ENCODE measurements at places on chromosomes 2 and 18.

DNA sequence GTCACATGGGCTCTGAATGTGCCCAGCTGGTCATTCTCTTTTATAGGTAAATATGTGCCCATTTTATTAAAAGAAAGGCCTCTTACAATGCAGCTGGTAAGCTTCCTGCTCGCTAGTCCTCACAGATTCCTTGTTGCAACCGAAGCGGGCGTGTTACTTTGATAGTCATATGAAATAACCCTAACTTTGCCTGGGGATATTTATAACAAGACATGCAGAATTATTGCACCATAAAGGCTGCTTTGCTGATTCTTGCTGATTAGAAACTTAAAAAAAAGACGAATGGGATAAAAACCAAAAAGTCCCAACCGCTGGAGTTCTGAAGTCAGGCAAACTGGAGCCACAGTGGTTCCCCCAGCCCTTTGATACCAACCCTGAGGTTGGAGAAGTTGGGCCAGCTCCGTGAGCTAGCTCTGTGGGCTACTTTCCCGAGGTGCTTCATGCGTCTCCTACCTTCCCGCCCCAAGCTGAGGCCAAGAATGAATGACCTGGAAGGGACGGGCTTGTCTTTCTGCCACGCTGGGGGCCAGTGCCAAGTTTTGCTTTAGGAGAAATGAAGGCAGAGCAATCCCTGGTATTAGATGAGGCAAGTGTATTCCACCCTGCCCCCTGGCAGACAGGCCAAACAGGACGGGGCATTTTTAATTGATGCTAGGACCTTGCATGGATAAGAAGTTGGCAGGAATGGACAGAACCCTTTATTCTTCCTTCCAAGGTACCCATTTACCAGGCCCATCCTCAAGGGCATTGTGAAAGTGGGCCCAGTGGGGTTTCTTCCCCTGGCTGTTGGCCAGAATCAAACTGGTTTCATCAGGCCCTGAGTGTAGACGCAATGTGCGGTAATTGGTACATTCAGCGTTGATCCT, 140.4 kb downstream of the KCTD1 start:
- no peak for DNase-seq

- DNase-seq: no peak
These were observed 667.2 kb downstream of the ZEB2 start for GRCh38 chr2:143852759-143853158.

DNA sequence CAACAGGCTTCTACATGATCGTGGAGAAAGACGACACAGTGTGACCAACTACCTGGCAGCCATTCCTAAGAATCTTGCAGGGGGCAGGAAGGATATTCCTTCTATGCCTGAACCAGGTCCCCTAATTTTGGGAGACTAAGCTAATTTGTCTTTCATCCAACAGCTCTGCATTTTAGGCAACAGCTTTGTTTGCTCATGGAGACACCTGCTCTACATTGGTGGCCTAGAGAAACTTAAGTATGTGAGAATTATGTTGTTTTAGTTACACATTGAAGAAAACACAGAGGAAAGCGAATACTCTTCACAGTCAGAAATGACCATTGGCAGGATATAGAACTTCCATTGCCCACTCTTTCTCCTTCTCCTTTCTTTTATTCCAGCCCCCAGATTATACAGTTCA, 75.2 kb downstream of the ASXL3 start:
- no peak for DNase-seq

DNA sequence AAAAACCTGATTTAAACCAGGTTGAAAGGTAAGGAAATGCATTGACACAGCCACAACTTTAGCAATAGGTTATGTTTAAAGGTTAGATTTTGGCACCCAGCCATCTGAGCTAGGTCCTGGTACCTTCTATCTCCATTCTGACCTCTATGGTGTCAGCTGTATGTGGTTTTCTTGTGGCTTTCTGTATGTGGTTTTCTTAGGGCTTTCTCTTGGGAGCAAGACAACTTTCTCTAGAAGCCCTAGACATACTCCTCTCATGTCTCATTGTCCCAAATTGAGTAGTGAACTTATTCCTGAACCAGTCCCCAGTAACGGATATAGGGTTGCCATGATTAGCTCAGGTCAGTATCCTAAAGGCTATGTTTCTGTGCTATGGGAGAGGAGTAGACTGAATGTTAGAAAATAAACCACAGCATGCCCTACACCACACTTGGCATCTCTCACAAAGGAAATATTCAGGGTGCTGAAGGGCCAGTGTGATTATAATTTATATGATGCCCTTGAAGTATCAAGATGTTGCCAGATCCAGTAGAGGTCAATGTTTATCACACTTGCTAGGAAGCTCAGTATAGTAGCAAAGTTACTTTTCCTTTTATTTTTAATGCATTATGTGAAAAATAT, 176.1 kb downstream of the CAPN13 start:
- DNase-seq: no peak

GRCh38 chr18:33781429-33781828, 203.4 kb downstream of the ASXL3 start:
- DNase-seq: no peak

DNA sequence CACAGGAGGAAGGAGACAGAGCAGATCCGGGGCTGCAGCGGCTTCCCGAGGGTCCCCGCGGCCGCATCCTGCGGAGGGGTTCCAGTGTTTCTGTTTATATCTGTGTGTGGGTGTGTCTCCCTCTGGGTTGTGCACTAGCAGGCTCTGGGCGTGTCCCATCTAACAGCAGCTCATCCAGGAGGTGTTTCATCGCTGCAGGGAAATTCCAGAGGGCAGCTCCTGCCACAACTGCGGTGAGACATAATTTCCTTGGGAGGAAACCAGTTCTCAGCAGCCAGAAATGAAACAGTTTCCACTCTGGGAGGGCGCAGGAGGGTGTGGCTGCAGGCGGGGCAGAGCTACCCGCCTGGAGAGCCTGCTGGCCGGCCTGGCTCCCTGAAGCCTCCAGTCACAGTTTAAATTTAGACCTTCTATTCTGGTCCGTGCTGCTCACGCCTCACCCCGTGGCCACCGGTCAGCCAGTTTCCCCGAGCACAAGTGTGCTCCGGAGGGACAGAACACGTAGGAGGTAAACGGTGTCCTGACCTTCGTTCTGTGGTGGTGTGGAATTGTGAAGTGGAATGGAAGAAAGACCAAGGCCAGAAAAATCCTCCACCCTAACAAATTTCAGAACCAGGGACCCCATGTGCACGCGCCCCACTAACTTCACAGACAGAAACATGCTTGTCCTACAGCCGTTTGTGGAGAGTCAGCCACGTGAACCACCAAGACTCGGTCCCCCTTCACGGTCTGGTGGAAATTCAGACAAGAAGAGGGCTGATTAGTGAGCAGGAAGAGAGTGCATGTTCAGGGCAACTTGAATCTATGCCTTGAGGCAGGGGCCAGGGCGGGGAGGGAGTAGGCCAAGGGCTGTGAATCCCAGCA, 50.2 kb downstream of the TEX44 start:
- DNase-seq: peak; percentile 22

DNA sequence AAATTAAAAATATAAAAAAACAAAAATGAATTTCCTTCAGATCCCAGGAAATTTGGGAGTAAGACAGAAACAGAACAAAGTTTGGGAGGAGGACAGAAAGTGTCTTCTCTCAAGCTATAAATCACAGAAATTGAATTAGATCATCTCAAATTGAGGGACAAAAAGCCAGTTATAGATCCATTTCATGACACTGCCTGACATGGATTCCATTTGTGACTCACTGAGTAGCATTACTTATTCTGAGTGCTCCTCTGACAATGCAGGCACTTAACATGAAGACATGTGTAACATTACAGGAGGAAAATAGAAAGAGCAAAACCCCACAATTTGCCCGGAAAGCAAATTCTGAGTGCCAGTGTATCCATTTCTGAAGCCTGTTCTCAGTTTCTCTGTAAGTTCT, 63.9 kb upstream of the CREB1 start:
- no peak for DNase-seq

DNA sequence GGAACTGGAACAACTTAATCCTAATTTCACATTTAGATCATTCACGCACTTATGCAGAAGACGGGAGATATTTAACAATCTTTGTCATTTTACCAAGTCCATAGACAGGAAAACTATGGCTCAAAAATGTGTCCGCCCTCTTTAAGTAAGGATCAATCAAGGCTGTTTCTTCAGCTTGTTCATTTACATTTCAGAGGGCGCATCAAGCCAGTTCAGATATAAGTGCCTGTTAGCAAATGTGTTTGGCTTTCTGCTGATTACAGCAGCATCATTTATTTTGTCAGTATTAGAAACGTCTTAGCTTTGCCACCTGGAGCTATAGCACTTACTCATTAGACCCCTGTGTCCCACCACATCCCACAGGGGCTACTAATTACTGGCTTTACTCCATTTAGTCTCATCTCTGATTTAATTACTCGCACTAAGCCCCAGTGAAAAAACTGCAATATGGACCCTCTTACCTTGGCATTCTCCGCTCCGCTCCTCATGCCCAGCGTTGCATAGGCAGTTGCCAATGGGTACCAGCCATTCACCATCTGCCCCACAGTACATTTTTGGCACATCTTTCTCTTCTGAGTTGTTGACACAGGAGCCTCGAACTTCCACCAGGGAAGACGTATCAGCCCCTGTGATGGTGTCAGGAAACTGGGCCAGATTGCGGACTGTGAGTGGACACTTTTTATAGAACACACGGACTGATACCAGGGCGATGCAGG, 8.7 kb downstream of the EPHA4 start:
- DNase-seq: no peak

- no peak for DNase-seq
These were observed 254.4 kb downstream of the ERBB4 start for GRCh38 chr2:212284166-212284565.

DNA sequence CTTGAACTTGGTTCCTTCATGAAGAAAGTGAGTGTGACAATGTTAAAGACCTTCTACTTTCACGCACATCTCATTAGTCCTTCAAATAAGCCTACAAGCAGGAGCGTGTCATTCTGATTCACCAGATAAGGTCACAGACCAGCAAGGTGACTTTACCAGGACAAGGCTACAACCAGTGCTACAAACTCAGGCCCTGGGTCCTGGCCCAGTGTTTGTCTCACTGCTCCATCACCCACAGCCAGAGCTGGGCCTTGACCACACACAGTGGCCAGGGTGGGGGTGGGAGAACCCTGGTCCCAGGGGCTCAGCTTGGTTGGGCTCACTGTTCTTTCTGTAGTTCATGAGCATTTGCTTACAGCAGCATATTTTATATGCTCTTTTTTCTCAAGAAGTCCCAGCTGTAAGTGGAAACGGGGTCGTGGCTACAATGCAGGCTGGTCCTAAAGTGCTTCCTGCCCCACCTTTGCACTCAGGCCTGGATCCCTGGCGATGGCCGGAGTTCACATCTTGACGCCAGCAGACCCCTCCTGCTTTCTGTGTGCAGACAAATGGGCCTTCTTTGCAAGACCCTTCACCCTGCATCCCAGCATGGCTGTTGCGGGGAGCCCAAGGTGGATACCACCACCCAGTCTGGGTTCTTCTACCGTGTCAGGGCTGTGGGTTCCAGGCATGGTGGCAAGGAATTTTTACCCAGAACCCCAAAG, 153.6 kb upstream of the EPAS1 start:
- DNase-seq: no peak

DNA sequence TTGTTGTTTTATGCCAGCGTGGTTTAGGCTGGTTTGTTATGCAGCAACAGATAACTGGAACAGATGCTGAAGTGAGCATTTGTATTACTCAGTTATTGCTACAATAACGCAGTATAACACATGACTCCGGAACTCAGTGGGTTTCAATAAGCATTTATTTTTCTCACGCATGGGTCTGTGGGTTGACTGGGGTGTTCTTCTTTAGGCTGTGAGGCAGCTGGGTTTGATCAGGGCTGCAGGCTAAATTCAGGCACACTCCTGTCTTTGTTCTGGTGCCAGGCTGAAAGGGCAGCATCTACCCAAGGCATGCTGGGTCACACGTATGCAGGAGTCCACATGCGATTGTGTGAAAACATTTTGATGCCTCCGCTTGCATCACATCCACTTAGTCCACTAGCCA, 3.8 kb upstream of the SLC1A4 start:
- no peak for DNase-seq

DNA sequence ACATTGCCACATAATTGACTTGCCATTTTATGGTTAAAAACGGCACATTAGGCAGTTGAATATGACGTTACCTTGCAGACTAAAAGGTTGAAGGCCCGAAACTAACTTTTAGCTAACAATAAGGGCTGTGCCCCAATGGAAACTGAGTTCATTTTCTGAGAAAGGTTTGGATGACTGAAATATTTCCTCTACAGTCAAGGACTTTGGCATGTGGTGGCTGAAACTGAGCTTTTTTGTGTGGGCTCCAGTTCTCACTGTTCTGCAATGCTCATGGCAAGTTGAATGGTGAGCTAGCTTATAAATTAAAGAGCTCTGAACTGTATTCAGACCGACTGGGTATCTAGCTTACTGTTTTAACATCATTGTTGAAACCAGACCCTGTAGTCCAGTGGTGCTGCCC, 23.8 kb upstream of the TXNDC2 start:
- no peak for DNase-seq

DNA sequence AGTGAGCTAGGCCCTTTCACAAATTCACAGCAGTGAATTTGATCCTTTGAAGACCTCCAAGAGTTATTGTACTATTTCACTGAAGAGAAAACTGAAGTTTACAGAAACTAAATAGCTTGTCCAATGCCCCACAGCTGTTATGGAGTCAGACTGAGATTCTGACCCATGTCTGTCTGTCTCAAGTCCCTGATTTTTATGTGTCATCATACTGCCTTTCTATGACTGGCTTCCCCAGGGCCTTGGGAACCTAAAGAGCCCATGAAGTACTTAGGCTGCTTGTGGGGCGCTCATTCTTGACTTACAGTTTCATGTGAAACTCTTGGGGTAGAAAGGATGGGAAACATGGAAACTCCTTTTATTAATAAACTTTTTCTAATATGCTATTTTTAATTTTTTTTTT, 107.7 kb downstream of the ATL2 start:
- DNase-seq: no peak

GRCh38 chr2:160794926-160795325, 301.3 kb upstream of the RBMS1 start:
- no peak for DNase-seq

DNA sequence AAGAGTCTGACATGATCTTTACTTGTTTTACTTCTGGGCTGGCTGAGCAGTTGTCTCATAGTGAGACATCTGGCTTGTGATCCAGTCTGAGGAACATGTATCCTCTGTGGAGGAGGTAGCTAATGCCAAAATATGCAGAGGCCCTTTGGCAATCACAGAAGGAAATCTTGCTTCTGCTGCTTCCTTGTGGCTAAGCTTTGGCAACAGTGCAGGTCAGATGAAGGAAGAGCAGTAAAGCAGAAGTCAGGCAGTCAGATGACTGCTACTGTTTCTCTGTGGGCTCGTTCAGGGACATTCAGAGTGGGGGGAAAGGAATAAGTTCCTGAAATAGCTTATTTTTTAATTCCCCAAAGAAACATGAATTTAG, 22.3 kb downstream of the DOK1 start:
- DNase-seq: no peak

All from stimulated activated CD4-positive, alpha-beta T cell treated with anti-CD3 and anti-CD28 coated beads, Interleukin-1b, Interleukin-23, amount 100 ng/mL, for 1 hour (primary cell).